ENCODE measurements at places on chromosomes 2 and 18. TPM values are rescaled to one million over a fixed set of nuclear protein-coding genes. Genes with fewer than 3 reads are reported as not detected.

The CEBPZ gene
- total RNA-seq: 47.8 TPM

The ALPI gene
- not detected for total RNA-seq

- DNase-seq: no peak
Observed at GRCh38 chr2:239881031-239881471, 144.1 kb downstream of the NDUFA10 start.

- DNase-seq: no peak
Observed at GRCh38 chr2:128198656-128199055, 107.7 kb downstream of the UGGT1 start.

- DNase-seq: peak; percentile 58
Observed at GRCh38 chr2:179422037-179422643, 157.5 kb upstream of the SESTD1 start.

DNA sequence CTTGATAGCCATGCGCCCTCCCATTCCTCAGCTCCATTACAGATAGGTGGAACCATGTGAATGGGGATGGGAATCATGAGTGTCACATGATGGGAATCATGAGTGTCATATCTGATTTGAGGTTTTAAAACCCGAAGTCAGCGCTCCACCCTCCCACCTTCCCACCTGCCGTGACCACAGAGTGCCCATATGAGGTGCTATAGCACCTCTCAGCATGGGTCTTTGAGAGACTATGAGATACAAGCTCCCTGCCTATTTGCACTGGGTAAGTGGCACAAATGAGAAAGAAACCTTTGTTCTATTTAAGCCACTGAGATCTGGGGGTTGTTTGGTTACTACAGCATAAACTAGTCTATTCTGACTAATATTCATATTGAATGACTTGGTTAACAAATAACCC lies 78.5 kb upstream of the PTPRM start:
- DNase-seq: no peak

GRCh38 chr2:134783912-134784311 lies 54.5 kb upstream of the ACMSD start:
- DNase-seq: no peak

- DNase-seq: no peak
Observed at GRCh38 chr18:48100165-48100575, 169.7 kb upstream of the SMAD2 start.

- no peak for DNase-seq
Observed at GRCh38 chr2:120740375-120740764, 4.7 kb downstream of the GLI2 start.

DNA sequence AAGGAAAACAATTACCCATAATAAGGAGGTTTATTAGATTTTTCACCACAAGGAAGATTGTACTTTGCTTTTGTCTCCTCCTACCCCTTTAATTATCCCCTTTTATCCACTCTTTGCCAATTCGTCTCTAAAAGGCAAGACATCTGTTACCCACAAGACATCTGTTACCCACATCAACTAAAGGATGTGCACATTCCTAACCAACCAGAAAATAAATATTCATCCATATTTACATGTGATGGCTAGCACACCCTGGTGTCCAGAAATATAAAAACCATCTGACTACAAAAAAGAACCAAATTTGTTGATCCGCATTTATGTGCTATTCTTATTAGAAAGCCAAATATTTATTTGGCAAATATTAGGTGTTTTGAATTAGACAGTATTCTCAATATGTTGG lies 35.7 kb downstream of the ACVR1C start:
- DNase-seq: no peak

- DNase-seq: no peak
Observed at GRCh38 chr18:70036168-70036567, 88.5 kb upstream of the CD226 start.

GRCh38 chr2:32427672-32428610 lies 71.1 kb downstream of the BIRC6 start:
- no peak for DNase-seq

- no peak for DNase-seq
Observed at GRCh38 chr2:79580175-79580574, 67.3 kb downstream of the CTNNA2 start.

All from HCT116 (cell line).